ENCODE measurements at places on chromosomes 3 and 15.

- DNase-seq: no peak
Observed at GRCh38 chr3:38837358-38837757, 21.3 kb upstream of the SCN10A start.

DNA sequence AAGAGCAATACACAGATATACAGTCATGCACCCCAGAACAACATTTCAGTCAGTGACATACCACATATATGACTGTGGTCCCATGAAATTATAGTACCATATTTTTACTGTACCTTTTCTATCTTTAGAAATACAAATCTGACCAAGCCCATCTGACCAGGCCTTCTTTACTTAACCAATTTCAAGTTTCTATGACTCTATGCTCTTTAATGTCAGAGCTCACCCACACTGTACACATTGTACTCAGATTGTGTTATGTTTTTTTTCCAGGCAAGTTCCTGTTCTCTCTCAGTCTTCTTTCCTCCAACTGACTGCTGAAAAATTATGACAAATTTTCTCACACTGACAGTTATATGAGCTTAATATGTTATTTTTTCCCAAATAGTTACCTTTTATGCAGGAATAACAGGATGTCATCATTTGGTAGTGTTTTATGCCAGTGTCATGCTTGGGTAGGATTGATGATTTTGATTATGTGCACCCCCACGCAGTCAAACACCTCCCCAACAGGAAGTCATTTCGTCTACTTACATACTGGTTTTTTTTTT, 8.0 kb upstream of the CBLB start:
- no peak for DNase-seq

- no peak for DNase-seq
Observed at GRCh38 chr3:105444725-105445124, 78.0 kb downstream of the ALCAM start.

GRCh38 chr15:99427668-99428361, 138.0 kb upstream of the MEF2A start:
- DNase-seq: no peak

DNA sequence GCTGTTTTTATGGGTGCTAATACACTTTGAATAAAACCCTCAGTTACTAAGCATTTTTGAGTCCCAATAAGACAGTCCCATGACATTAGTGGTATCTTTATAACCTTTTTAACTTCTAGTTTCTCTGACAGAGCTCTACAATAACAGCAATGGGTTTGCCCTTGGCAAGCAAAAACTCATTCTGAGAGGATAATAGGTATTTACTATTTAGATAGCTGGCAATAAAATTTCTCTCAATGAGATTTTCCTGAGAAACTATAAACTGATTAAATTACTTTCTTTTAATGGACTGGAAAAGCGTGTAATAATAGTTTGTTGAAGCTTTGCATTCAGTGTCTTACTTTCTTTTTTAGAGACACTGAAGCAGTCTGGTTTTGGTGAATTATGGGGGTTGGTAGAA, 168.0 kb upstream of the MLF1 start:
- DNase-seq: no peak

DNA sequence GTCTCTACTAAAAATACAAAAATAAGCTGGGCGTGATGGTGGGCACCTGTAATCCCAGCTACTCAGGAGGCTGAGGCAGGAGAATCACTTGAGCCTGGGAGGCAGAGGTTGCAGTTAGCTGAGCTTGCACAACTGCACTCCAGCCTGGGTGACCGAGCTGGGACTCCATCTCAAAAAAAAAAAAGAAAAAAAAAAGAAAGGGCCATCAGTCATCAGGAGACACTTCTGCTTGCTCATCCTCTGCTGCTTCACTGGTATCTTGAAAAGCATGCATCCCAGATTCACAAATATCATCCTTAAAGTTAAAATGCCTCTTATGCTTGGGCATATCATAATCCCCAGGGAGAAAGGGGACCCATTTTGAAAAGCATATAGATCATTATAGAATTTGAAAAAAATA, 176.6 kb upstream of the NR2F2 start:
- no peak for DNase-seq

DNA sequence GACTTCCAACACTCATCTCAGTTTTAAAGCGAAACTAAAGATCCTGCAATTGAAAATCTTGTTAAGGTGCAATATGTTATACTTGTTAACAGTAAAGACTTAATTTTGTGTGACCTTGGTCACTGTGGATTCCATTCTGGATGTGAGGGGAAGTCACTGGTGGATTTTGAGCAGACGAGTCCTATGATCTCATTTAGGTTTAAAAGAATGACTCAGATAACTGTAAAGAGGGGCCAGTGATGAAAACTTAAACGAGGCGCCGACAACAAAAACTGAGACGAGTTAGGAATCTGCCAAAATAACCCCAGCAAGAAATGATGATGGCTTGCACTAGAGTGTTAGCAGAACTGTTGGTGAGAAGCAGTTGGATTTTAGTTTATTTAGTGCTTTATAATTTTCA, 56.5 kb downstream of the LRRC28 start:
- no peak for DNase-seq

DNA sequence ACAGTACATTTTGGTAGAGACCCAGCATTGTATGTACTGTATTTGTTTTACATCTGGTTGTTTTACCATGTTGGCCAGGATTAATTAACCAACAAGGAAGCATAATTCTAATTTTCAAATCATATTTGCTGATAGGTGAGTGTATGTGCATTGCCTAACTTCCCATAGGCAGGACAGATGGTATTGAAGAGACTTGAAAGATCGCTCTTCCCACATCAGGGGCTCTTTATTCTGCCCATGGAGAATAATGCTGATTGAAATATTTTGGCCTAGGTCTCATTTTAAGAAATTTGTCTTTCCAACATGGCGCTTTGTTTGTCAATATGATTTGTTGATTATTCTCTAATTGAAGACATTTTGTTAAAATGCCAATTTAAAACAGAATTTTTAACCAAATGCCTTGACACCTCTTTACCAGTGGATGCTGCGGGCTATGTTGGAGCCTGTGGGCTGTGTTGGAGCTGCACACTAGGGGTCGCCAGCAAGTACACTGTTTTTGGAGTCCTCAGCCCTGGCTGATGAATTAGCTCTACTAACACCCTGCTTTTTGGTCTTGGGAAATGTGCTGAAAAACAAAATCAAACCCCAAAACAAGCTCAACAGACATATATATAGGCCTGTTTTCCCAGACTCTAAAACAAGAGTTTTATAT, 5.3 kb downstream of the P2RY12 start:
- no peak for DNase-seq

- DNase-seq: no peak
Observed at GRCh38 chr3:177547711-177548350, 350.5 kb upstream of the TBL1XR1 start.

Measured in effector CD4-positive, alpha-beta T cell (primary cell).